ENCODE measurements at places on chromosomes 1 and 21. TPM values are rescaled to one million over a fixed set of nuclear protein-coding genes. Genes with fewer than 3 reads are reported as not detected.

CRNN gene
- not detected for polyA plus RNA-seq

DNA sequence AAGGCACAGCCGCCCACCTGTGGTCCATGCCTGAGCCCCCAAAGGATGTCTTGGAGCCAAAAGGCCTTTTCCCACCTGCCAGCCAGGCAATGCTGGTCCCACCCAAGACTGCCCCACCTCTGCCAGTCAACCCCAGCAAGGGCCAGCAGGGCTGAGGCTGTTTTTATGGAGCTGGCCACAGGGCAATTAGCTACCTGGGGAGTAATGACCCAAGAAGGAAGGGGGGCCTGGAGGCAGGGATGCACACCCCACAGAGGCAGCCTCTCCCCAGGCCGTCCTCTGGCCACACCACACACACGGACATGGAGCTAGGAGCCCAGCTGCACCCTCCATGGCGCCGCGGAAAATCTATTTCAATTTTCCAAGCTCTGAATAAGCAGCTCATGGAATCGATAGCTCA, 27.2 kb downstream of the CHD5 start:
- peak; percentile 43 for DNase-seq
- peaks cover 8% of the 10 kb centered on the region for H3K4me1 ChIP-seq
- H3K27me3 ChIP-seq, result peaks cover 30% of the 10 kb centered on the region
- H3K36me3 ChIP-seq, result no peaks in the 10 kb centered on the region
- H3K4me3 ChIP-seq, result no peak overlapping the region

SUSD4 gene
- 29.2 TPM for polyA plus RNA-seq

- H3K4me3 ChIP-seq, result no peak overlapping the region
- H3K27me3 ChIP-seq, result peaks cover 28% of the 10 kb centered on the region
- DNase-seq, result no peak
- H3K36me3 ChIP-seq, result no peaks in the 10 kb centered on the region
- H3K27ac ChIP-seq, result no peak overlapping the region
Observed at GRCh38 chr1:53066488-53066887, 4.5 kb downstream of the PODN start.

GRCh38 chr1:31208361-31208945, 31.2 kb downstream of the NKAIN1 start:
- no peak overlapping the region for H3K4me3 ChIP-seq
- DNase-seq, result no peak

GRCh38 chr1:223345720-223346119, 18.3 kb downstream of the SUSD4 start:
- DNase-seq, result no peak
- H3K4me1 ChIP-seq, result no peaks in the 10 kb centered on the region
- H3K27ac ChIP-seq, result no peak overlapping the region
- H3K36me3 ChIP-seq, result no peaks in the 10 kb centered on the region
- no peaks in the 10 kb centered on the region for H3K27me3 ChIP-seq

GRCh38 chr1:18945401-18945849, 11.1 kb downstream of the IFFO2 start:
- DNase-seq, result no peak
- H3K27me3 ChIP-seq, result no peaks in the 10 kb centered on the region
- H3K4me1 ChIP-seq, result peaks cover 82% of the 10 kb centered on the region
- peak overlapping the region; percentile 50 for H3K27ac ChIP-seq
- H3K4me3 ChIP-seq, result no peak overlapping the region
- no peaks in the 10 kb centered on the region for H3K36me3 ChIP-seq

- DNase-seq, result no peak
- no peaks in the 10 kb centered on the region for H3K27me3 ChIP-seq
- H3K4me1 ChIP-seq, result no peaks in the 10 kb centered on the region
- H3K4me3 ChIP-seq, result no peak overlapping the region
- H3K27ac ChIP-seq, result no peak overlapping the region
Observed at GRCh38 chr1:76463849-76464248, 389.3 kb downstream of the ST6GALNAC3 start.

- no peaks in the 10 kb centered on the region for H3K27me3 ChIP-seq
- no peak for DNase-seq
- H3K4me3 ChIP-seq, result no peak overlapping the region
- H3K36me3 ChIP-seq, result no peaks in the 10 kb centered on the region
Observed at GRCh38 chr1:115012434-115012833, 17.2 kb upstream of the TSHB start.

PATJ gene
- 42.2 TPM for polyA plus RNA-seq

DNA sequence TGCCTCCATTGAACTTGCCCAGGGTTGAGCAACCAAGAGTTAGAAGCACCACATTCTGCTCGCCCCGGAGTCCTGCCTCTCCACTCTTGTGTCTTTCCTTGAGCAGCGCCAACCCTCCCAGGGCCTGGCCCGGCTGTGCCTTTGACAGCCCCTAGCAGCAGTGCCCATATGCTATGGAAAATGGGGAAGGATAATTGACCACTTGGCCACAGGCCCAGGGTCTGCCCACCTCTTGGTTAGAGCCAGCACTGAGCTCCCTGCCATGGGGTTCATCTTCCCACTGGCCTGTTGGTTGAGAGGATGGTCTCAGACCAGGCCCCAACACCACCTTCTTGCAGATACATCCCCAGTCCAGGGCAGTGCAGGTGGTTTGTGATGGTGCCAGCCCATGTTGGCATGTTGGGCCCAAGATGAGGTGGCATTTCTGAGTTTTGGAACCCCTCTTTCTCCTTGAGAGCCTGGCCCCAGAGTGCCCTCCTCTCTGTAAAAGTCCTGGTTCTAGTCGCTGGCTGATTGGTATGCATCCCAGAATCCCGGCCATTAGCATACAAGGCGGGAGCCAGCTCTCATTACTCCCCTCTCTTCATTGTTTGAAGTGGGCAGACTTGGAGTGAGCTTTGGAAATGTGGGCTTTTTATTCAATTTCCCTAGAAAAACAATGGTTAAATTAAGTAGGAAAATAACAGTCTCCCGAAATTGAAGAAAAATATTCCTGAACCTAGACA, 7.6 kb downstream of the ARHGEF10L start:
- DNase-seq, result no peak
- H3K27ac ChIP-seq, result no peak overlapping the region
- no peaks in the 10 kb centered on the region for H3K36me3 ChIP-seq
- H3K4me3 ChIP-seq, result no peak overlapping the region

- no peaks in the 10 kb centered on the region for H3K4me1 ChIP-seq
- no peak for DNase-seq
- H3K27me3 ChIP-seq, result no peaks in the 10 kb centered on the region
Observed at GRCh38 chr1:192100686-192101468, 57.4 kb upstream of the RGS18 start.

- H3K4me1 ChIP-seq, result peaks cover 11% of the 10 kb centered on the region
- peak overlapping the region; percentile 42 for H3K4me3 ChIP-seq
- H3K27ac ChIP-seq, result peak overlapping the region; percentile 49
- H3K27me3 ChIP-seq, result peaks cover 26% of the 10 kb centered on the region
- H3K36me3 ChIP-seq, result no peaks in the 10 kb centered on the region
Observed at GRCh38 chr1:228060458-228061190, 21.9 kb upstream of the ARF1 start.

FAM3B gene
- 21.6 TPM for polyA plus RNA-seq

DNA sequence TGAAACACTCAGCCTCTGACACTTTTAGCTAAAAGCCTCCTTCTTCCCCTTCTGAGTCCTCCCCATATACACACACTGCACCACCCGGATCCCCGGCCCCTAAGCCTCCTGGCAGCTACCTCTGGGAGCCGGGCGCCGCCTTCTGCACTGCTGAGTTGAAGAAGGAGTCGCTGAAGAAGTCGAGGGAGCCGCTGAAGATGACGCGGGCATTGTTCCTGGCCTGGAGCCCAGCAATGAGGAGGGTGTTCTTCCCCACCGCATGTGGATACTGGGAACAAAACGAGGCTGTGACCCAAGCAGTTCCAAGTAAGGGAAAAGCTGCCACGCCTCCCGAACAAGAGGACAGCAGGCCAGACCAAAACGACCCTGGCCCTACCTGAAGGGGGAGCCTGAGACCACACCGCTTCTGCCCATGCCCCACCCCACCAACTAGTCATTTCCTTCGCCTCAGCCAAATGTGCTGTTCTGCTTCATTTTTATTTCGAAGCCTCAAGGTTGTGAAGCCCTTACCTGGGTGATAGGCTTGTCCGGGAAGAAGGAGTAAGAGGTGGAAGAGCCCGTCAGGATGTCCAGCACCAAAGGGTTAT, 7.0 kb downstream of the DDOST start:
- H3K27ac ChIP-seq, result no peak overlapping the region
- DNase-seq, result no peak
- H3K4me3 ChIP-seq, result no peak overlapping the region
- no peaks in the 10 kb centered on the region for H3K4me1 ChIP-seq
- no peaks in the 10 kb centered on the region for H3K27me3 ChIP-seq

GRCh38 chr1:248359415-248359814, 2.0 kb upstream of the OR2T4 start:
- no peak for DNase-seq
- no peaks in the 10 kb centered on the region for H3K4me1 ChIP-seq
- H3K4me3 ChIP-seq, result no peak overlapping the region

DNA sequence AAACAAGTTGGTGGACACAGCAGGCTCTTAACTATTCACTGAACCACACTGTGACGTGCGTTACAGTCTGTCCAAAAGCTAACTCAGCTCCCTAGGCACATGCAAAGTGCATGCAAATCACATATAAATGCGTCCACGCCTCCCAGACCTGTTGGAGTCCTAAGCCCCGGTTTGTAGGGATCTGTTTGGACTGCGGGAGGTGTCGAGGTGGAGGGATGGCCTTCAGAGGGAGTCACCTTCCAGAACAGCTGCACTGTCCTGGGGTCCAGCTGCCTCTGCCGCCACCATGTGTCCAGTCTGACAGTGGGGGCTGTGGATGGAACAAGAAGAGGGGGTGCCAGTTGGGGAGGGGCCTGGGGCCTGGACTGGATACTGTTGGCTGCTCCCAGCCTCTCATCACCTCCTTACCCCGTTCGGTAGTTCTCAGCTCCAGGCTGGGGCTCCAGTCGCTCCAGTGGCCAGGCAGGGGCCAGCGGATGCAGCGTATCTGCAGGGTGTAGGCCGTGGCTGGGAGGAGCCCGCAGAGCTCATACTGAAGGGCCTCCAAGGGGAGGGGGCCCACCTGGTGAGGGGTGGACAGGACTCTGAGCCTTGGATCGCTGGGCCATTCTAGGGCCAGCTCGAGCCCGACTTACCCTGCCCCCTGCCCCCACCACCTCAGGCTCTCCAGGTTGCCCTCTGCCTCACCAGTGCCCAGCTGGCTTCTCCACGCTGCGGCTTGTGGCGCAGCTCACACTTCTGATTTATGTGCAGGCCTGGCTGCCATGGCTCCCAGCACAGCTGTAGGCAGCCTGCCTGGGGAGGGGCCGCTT, 7.9 kb upstream of the MRPS15 start:
- H3K4me1 ChIP-seq, result no peaks in the 10 kb centered on the region
- H3K36me3 ChIP-seq, result peaks cover 100% of the 10 kb centered on the region
- no peak overlapping the region for H3K27ac ChIP-seq
- H3K27me3 ChIP-seq, result no peaks in the 10 kb centered on the region
- H3K4me3 ChIP-seq, result no peak overlapping the region
- DNase-seq, result no peak

DNA sequence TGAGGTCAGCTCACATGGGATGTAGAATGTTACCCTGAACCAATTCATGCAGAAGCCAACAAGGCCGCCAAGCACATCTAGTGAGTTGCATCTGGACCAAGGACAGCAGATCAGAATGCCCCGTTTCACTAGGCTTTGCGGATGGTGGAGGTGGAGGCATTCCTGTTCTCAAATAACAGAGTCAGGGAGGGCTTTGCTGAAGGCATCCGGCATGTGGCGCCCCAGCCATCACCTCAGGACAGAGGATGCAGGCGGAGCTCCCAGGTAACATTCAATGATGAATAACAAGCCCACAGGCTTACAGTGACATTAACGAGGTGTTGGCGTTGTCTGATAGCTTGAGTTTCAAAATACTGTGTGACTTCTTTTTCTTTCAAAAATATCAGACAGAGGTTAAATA, 476.2 kb downstream of the CAMTA1 start:
- no peaks in the 10 kb centered on the region for H3K4me1 ChIP-seq
- H3K27ac ChIP-seq, result no peak overlapping the region
- H3K27me3 ChIP-seq, result peaks cover 5% of the 10 kb centered on the region
- no peak for DNase-seq
